ENCODE measurements at places on chromosomes 11 and 22.
A peak's percentile ranks its signal among the peaks of the same experiment; 100 is the strongest.

DNA sequence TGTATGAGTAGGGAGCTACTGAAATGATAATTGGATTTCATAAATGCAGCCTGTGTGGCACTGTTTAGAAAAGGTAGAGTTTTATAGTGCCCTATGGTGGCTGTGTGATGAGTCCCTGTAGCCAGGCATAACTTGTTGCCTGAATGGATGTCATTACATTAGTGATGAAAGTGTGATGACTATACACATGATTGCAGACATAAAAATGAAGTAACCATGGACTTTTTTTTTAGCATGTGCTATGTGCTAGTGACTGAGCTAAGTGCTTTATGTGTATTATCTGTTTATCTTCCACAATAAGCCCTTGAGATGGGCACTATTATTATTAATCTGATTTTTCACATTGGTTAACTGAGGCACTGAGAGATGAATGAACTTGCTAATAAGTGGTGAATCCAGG is 13.5 kb upstream of the GRAMD1B start:
- no peak for DNase-seq

DNA sequence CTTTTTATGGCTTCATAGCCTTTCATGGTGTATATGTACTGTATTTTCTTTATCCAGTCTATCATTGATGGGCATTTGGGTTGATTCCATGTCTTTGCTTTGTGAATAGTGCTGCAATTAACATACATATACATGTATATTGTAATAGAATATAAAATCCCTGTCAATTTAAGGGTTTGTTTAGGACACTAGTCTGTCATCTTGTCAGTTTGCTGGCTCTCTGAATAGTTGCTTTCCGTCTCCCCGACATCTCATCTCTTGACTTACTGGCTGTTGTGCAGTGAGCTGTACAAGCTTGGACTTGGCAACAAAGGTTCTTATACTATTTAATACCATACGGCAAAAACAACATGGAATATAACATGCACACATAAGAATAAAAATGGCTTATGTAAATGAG is 1487.5 kb downstream of the LRRC4C start:
- no peak for DNase-seq

- no peak for DNase-seq
These were observed at the start of gene ANO3 for GRCh38 chr11:26331911-26332571. Gene ANO3, plus strand, starts transcription at chr11:26332130. Its CDS starts 146 bp downstream, at chr11:26332276.

GRCh38 chr22:20606784-20607128 is 99.3 kb downstream of the MED15 start:
- DNase-seq = no peak

DNA sequence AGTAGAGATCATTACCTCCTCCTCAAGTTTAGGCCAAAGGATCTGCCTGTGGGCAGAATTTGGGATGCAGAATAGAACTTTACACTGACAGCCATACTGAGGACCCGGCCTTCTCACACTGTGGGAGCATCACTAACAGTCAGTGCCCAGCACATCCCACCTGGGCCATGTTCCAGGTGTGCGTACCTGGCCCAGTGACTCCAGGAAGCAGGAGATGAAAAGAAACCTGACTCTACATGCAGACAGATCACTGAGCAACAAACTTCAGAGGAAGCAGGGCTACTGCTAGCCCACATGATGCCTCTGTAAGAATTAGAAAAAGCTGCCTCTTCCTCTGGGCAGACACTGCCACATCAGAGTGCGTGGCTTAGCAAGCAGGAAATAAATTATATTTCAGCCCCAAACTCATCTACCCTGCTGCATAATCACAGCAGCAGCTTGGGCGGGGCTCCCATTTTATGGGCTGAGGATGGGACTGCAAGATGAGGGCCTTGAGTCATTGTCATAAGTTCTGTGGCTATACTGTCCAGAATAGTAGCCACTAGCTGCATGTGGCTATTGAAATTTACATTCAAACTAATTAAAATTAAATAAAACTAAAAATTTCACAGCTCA is 6.0 kb upstream of the LMO2 start:
- no peak for DNase-seq

GRCh38 chr22:27629908-27630673 is 171.5 kb downstream of the MN1 start:
- DNase-seq = no peak

GRCh38 chr11:23206741-23207336 is 346.6 kb upstream of the CCDC179 start:
- no peak for DNase-seq

DNA sequence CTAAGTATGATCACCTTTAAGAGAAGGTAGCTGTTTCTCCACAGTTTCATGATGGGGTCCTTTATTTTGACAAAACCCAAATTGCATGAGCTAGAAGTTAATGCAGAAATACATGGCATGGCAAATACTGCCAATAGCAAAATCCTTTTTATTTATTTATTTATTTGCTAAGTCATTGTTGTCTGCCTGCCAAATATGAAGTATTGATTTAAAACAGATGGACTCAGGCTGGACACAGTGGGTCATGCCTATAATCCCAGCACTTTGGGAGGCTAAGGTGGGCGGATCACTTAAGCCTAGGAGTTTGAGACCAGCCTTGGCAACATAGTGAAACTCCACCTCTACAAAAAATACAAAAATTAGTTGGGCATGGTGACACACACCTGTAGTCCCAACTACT is 52.4 kb downstream of the LARGE2 start:
- DNase-seq = no peak

- no peak for DNase-seq
These were observed 4.7 kb downstream of the GUCD1 start for GRCh38 chr22:24550028-24550901.

GRCh38 chr11:75289919-75290318 is 49.3 kb downstream of the TPBGL start:
- no peak for DNase-seq

- DNase-seq = peak; percentile 36
These were observed 4.6 kb downstream of the CHRDL2 start for GRCh38 chr11:74726547-74727182.

Measured in stimulated activated CD8-positive, alpha-beta memory T cell treated with anti-CD3 and anti-CD28 coated beads, Interleukin-2, amount 100 ng/mL, for 48 hours (primary cell).